ENCODE measurements at places on chromosomes 3 and 15. TPM values are rescaled to one million over a fixed set of nuclear protein-coding genes. Genes with fewer than 3 reads are reported as not detected.
A peak's percentile ranks its signal among the peaks of the same experiment; 100 is the strongest.

GRCh38 chr3:113055961-113056360 lies 65.2 kb downstream of the GTPBP8 start:
- DNase-seq, result no peak

GRCh38 chr3:99761415-99762165 lies 56.1 kb upstream of the CMSS1 start:
- no peak for DNase-seq

The GASK1A gene
- not detected for total RNA-seq

DNA sequence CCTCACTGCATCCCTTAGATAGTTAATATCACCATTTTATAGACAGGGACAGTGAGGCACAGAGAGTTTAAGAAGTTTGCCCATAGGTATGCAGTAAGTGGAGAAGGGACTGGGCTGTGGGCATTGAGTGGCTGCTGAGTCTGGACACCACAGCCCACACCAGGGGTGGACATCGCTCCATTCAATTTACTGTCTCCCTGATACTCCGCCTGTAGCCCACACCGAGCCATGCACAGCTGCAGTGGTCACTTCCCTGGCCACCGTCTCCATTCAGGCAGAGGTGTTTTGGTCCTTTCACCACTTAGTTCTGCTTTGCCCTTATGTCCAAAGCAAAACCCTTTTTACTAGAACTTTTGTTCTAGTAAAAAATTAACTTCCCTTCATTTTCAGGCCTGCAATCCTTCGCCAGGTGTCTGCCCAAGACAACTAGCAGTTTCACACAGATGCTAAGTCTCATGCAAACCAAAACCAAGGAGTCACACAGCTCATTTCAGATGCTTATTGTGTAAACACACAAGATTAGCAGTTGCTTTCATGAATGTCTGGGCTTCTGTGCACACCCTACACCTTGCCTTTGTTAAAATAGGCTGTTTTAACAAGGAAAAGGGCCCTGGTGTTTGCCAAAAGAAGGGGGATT lies 30.1 kb downstream of the ZNF35 start:
- no peak for DNase-seq

The KAT2B gene
- total RNA-seq, result 7.2 TPM

DNA sequence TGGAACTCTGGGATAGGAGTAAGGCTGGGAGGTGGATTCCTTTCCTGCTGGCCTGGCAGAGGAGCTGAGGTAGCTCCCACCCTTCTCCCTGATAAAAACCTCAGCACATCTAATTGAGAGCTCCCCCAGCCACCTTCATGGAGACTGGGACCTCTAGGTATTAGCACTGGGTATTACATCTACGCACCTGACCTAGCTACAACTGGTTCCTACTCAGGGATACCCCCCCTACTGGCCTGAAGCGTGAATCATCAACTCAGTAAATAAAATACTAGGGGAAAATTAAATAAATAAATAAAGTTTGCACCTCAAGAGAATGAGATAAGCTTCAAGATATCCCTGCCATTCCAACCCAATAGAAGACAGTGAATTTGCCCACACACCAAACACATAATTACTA lies 140.4 kb downstream of the NEK10 start:
- peak; percentile 0 for DNase-seq

The GOLGA8J gene
- not detected for total RNA-seq

- DNase-seq, result no peak
Observed at GRCh38 chr15:41278319-41278718, 47.3 kb downstream of the CHP1 start.

DNA sequence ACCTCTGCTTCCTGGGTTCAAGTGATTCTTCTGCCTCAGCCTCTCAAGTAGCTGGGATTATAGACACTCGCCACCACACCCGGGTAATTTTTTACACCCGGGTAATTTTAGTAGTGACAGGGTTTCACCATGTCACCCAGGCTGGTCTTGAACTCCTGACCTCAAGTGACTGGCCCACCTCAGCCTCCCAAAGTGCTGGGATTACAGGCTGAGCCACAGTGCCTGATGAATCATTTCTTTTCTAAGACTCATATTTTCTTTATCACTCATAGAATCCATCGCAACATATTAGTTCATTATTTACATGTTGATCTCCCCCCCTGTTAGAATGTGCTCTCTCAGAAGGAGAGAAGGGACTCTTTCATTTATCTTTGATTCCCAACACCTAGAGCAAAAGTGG lies 109.5 kb upstream of the PTPRG start:
- no peak for DNase-seq

Measured in lung microvascular endothelial cell (primary cell).